NCI-H2081 (cell line): ENCODE measurements at places on chromosomes 13 and 19.
A peak's percentile ranks its signal among the peaks of the same experiment; 100 is the strongest.

DNA sequence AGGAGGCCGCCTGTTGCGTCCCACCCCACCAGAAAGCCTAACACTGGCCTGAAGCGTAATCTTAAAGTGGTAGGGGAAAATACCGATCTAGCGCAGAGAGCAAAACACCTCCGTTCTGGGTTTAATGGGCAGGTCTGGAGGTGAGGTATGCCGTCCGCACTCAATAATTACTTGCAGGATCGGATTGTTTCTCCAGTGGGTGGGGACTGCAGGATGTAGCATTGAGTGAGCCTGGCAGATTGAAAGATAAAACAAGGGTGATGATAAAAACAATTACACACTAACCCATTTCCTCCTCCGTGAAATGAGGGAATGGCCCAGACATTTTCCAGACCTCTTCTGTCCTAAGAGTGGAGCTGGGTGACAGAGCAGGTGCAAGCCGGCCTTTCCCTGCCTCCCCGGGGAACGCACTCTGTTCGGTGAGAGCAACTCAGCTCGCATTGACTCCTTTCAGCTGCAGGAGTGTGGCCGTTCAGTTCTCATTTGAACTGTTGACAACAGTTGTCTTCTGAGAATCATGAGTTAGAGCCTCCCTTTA lies 110.2 kb upstream of the DOCK9 start:
- peak; percentile 12 for DNase-seq

DNA sequence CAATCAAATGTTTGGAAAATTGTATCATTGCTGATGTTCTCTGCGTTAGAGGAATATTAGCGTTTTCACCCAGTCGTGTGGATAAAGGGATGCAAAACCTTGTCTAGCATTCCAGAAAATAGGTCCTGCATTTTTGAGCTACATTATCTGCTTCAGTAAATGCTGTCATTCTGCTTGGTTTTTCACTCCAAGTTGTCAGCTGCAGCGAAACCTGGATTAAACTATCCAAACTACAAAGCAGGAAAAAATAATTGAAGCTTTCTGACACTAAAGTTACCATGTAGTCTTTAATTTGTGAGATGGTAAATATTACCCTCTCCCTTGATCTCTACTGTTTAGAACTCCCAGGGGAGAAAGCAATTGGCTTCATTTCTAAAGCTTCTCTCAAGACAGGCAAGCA lies 1795.5 kb upstream of the PRR20A start:
- DNase-seq, result no peak

GRCh38 chr13:21354721-21355120 lies 104.4 kb downstream of the ZDHHC20 start:
- no peak for DNase-seq

DNA sequence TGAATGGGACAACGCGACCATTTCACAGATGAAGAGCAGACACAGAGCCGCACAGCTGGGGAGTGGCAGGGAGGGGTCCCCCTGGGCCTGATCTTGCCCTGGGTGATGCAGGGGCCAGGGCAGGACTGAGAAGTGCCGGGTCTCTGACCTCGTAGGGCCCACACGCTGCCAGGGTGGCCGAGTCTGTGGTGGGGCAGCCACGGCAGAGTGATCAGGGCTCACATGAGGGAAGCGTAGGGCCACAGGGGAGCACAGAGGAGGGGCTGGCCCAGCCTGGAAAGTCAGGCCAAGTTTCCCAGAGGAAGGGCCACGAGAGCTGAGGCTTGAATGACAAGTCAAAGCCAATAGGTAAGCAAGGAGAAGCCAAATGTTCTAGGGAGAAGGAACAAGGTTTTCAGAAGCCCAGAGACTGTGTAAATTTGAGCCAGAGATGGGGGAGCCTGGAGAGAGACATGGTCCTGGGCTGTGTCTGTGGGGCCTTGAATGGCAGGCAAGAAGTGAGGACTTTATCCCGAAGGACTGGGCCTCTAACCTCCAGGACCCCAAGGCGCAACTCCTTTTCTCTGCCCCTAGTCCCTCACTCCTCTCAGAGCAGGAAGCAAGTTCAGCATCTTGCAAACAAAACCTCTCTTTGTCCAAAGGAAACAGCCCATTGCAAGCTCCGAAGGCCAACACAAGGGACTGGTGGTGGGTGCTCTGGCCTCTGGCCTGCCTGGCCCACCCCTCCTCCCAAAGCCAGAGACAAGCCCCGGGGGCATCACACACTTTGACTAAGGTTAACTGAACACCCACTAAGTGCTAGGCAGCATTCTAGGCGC lies 31.7 kb upstream of the FXYD3 start:
- no peak for DNase-seq

DNA sequence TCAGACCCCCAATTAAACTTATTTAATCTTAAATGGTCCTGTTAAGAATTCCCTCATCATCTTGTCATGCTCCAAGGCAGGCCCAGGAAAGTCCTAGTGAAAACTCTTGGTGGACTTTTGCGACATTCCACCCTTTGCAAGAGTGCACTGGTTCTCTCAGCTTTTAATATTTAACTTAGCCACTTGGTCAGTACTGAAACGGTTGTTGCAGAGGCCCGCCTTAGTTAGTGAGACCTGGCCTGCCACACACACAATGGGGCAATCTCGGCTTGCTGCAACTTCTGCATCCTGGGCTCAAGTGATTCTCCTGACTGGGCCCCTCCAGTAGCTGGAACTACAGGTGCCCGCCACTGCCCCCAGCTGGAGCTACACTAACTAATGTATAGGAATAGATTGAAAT lies 1366.0 kb downstream of the UQCRFS1 start:
- DNase-seq, result no peak

DNA sequence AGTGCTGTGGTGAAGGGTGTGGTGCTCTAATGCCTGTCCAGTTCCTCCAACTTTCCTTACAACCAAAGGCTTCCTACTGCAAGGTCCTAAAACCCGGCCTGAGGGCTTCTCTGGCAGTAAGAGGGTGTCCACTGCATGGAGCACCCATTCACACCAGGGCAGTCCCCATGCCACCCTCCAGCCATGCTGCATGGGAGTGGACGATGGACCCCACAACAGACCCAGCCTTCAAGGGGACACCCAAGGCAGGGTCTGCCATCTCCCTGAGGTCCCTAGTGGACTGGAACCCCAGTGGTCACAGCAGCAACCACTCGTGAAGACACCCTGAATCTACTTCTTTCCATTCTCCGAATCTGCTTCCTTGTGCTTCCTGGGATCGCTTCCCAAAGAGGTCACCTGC lies 117.6 kb upstream of the SOX1 start:
- DNase-seq, result no peak

GRCh38 chr13:45870232-45870631 lies 18.7 kb upstream of the SIAH3 start:
- no peak for DNase-seq

GRCh38 chr13:105735281-105735680 lies 800.2 kb downstream of the EFNB2 start:
- peak; percentile 77 for DNase-seq

- DNase-seq, result no peak
These were observed 206.1 kb downstream of the DNAJC15 start for GRCh38 chr13:43229506-43229905.
